ENCODE measurements at places on chromosomes 4 and X.

DNA sequence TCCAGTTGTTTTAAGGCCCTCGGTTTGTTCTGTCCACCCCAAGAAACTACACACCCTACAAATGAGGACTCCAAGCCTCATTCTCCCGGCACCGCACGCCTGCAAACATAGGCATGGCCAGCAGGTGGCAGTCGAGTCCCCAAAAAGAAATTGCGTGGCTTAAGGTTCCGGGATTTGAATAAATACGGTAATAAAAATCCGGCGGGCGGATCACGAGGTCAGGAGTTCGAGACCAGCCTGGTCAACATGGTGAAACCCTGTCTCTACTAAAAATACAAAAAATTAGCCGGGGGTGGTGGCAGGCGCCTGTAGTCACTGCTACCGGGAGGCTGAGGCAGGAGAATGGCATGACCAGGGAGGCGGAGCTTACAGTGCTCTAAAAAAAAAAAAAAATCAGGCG, 21.8 kb upstream of the CSF2RA start:
- DNase-seq: no peak

- no peak for DNase-seq
Observed at GRCh38 chr4:86319390-86319789, 40.5 kb downstream of the MAPK10 start.

DNA sequence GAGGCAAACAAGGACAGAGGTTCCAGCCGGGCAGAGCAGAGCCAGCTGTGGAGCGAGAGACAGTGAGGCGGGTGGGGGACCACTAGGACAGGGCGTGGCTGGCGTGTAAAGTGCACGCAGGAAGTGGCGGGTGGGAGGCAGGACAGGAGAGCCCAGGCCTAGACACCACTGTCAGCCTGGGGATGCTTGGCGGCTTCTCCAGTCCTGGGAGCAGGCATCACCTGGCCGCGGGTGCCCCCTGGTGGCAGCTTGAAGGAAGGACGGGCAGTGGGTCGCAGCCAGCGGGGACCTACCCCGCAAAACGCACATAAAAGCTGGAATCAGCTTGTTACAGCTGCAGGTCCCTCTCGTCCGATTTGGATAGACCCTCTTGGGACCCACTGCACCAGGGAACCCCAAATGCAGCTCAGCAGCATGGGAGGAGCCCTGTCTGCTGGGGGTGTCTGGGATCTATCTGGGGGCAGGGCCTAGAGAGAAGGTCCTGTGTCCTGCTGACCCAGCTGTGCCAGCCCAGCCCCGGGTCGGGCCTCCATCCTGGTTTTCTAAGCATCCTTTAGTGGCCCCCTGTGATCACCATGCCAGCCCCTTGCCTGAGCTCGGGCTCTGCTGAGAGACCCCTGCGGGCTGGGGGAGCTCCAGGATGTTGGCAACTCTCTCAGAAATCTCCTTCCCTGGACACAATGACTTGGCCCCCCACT, 57.7 kb downstream of the WFS1 start:
- DNase-seq: no peak

- no peak for DNase-seq
Observed at GRCh38 chr4:5199912-5200311, 148.6 kb downstream of the STK32B start.
